ENCODE measurements at places on chromosomes 11 and 22. TPM values are rescaled to one million over a fixed set of nuclear protein-coding genes. Genes with fewer than 3 reads are reported as not detected.

The MS4A15 gene
- total RNA-seq, result not detected

The CLCF1 gene
- total RNA-seq, result 44.6 TPM

The FOLH1 gene
- not detected for total RNA-seq

The GSTT2 gene
- not detected for total RNA-seq

The ARHGAP8 gene
- total RNA-seq, result 0.37 TPM

The ZDHHC8 gene
- 91.5 TPM for total RNA-seq

The FOLR3 gene
- not detected for total RNA-seq

The RHOG gene
- 96.6 TPM for total RNA-seq

GRCh38 chr11:117754030-117754429, 43.0 kb downstream of the DSCAML1 start:
- no peaks in the 10 kb centered on the region for H3K4me1 ChIP-seq
- H3K27me3 ChIP-seq, result peaks cover 5% of the 10 kb centered on the region
- no peak overlapping the region for H3K4me3 ChIP-seq
- no peaks in the 10 kb centered on the region for H3K36me3 ChIP-seq
- no peak for DNase-seq

DNA sequence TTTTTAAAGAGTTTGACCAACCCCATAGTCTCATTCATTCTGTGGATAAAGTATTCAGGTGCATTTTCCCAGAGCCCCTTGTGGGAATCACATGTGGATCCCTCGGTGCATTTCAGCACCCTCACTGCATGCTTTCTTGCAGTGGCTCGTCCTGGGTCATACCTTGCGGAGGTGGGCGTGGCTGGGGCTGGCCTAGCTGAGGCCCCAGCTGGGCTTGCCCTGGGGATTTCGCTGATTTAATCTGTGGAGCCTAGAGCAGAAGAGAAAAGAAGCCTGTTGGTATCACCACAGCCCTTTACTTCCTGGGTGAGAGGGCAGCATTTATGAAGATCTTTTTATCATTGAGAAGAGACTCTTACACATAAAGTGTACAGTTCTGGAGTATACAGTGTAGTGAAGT, 53.1 kb downstream of the FBXO7 start:
- H3K27ac ChIP-seq, result no peak overlapping the region
- H3K4me3 ChIP-seq, result no peak overlapping the region
- H3K4me1 ChIP-seq, result no peaks in the 10 kb centered on the region

DNA sequence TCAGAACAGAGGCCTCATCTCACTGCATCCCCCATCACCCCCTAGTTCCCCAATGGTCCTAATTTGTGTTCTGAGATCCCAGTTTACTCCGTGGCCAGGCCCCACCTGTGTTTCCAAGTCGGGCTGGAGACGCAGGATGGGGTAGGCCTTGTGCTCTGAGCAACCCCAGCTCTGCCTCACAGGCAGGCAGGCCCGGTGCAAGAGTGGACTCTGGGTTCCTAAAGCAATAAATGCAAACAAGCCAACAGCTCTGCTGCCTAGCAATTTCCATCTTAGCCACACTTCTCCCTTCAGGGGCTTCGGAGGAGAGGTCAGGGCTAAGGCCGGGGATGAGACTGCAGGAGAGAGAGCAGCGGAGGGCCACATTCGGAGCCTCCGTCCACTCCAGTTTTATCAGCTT, 2.5 kb upstream of the EPS8L2 start:
- peaks cover 13% of the 10 kb centered on the region for H3K4me1 ChIP-seq
- no peak for DNase-seq
- H3K36me3 ChIP-seq, result no peaks in the 10 kb centered on the region

GRCh38 chr11:46733234-46733633, 14.2 kb downstream of the F2 start:
- DNase-seq, result no peak
- H3K4me3 ChIP-seq, result no peak overlapping the region
- no peaks in the 10 kb centered on the region for H3K4me1 ChIP-seq
- H3K27ac ChIP-seq, result no peak overlapping the region
- H3K27me3 ChIP-seq, result no peaks in the 10 kb centered on the region

DNA sequence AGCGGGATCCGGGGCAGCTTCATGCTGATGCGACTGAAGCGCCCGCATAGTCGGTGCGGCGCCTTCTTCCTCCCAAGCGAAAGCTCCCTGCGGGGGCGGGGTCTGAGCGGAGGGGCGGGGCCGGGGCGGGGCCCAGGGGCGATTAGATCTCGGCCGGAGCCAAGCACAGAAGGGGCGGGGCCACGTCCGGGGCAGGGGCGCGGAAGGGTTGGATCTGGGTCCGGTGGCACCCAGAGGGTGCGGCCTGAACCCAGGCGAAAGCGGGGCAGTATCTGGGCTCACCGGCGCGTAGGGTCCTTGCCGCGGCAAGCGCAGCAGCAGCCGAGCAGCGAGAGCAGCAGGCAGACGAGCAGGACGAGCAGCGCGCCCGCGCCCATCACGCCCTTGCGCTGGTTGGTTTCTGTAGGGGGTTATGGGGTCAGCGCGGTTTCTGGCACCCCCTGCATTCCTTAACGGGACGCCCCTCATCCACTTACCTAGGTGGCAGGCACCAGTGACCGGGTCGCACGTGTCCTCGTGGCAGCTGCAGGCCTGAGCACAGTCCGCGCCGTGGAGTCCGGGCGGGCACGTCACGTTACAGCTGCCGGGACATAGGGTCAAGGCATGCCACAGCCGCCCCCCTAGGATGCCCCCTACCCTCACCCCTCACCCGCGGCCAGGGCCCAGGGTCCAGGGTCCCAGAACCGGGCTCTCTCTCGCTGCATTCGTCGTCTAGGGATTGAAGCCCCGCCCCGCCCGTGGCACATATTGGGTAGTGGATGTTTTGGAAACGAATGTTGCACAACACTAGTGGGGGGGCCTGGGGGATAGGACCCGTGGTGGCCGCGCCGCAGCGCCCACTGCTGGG, 8.1 kb downstream of the SCARF2 start:
- peak; percentile 88 for DNase-seq
- peaks cover 11% of the 10 kb centered on the region for H3K27me3 ChIP-seq
- peaks cover 38% of the 10 kb centered on the region for H3K4me1 ChIP-seq
- no peak overlapping the region for H3K27ac ChIP-seq
- H3K4me3 ChIP-seq, result peak overlapping the region; percentile 68

GRCh38 chr22:44782363-44782963, 30.1 kb downstream of the ARHGAP8 start:
- no peaks in the 10 kb centered on the region for H3K36me3 ChIP-seq
- H3K4me3 ChIP-seq, result no peak overlapping the region
- no peaks in the 10 kb centered on the region for H3K4me1 ChIP-seq
- DNase-seq, result no peak
- H3K27ac ChIP-seq, result no peak overlapping the region

- no peak for DNase-seq
- H3K4me3 ChIP-seq, result no peak overlapping the region
- H3K4me1 ChIP-seq, result no peaks in the 10 kb centered on the region
- no peaks in the 10 kb centered on the region for H3K27me3 ChIP-seq
Measured at GRCh38 chr11:126132319-126132718, 69.7 kb upstream of the CDON start.

- no peak overlapping the region for H3K27ac ChIP-seq
- no peak for DNase-seq
- no peak overlapping the region for H3K4me3 ChIP-seq
- H3K4me1 ChIP-seq, result no peaks in the 10 kb centered on the region
- no peaks in the 10 kb centered on the region for H3K27me3 ChIP-seq
Measured at GRCh38 chr22:49446759-49447710, 380.6 kb downstream of the BRD1 start.

DNA sequence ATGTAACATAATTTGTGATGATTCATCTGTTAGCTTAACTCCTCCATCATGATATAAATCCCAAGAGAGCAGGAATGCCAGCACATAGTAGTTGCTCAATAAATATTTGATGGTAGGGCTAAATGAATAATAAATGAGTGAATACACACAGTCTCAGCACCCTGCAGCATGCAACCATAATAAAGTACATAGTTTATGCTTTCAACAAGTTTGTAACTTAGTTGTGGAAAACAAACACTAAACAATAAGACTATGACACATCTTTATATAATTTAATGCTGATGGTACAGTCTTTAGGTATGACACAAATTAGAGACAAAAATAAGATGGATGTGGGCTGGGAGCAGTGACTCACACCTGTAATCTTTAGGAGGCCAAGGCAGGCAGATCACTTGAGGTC, 3.8 kb downstream of the ALKBH8 start:
- peaks cover 28% of the 10 kb centered on the region for H3K36me3 ChIP-seq
- no peaks in the 10 kb centered on the region for H3K27me3 ChIP-seq
- H3K4me3 ChIP-seq, result no peak overlapping the region
- H3K27ac ChIP-seq, result no peak overlapping the region
- no peak for DNase-seq

- H3K27me3 ChIP-seq, result no peaks in the 10 kb centered on the region
- H3K4me3 ChIP-seq, result no peak overlapping the region
- H3K4me1 ChIP-seq, result no peaks in the 10 kb centered on the region
- no peak overlapping the region for H3K27ac ChIP-seq
- no peaks in the 10 kb centered on the region for H3K36me3 ChIP-seq
- no peak for DNase-seq
Measured at GRCh38 chr22:33337524-33337923, 279.3 kb upstream of the SYN3 start.

DNA sequence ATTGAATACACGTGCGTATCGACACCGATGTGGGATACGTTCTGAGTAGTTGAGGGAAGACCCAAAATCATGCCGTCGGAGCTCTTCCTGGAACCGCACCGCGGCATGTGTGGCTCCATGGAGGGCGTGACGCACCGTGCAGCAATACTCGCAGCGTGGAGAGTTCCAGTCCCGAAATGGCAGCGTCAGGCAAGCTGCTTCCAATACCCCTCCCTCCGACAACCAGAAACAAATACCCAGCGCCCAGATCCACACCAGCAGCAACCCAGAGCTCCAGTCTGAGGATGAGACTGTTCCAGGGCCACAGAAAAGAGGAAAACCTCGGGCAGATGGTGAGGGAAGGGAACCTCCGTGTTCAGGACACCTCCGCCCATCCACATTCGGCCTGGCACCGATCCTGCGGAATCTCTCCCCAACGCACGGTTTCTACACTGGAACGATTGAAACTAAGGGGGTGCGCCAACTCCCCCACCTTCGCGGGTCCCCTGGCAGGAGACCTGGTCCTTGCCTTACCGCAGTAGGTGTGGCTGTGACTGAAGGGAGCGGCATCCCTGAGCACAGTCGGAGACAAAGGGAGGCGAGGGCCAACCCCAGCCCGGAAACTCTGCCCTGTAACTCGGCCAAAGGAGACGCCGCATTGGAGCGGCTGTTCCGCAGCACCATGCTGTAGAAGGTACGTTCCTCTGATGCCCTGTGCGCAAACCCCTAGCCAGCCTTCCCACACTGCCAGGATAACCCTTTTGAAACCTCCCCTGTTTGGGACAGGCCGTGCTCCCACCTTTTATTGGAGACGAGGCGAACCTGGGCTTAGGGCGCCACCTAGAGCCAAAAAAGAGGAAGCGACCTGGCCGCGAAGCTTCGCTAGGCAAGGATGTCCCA, 28.2 kb downstream of the DBX1 start:
- no peaks in the 10 kb centered on the region for H3K36me3 ChIP-seq
- H3K27me3 ChIP-seq, result peaks cover 3% of the 10 kb centered on the region
- H3K4me1 ChIP-seq, result peaks cover 10% of the 10 kb centered on the region
- DNase-seq, result peak; percentile 58
- peak overlapping the region; percentile 56 for H3K4me3 ChIP-seq

DNA sequence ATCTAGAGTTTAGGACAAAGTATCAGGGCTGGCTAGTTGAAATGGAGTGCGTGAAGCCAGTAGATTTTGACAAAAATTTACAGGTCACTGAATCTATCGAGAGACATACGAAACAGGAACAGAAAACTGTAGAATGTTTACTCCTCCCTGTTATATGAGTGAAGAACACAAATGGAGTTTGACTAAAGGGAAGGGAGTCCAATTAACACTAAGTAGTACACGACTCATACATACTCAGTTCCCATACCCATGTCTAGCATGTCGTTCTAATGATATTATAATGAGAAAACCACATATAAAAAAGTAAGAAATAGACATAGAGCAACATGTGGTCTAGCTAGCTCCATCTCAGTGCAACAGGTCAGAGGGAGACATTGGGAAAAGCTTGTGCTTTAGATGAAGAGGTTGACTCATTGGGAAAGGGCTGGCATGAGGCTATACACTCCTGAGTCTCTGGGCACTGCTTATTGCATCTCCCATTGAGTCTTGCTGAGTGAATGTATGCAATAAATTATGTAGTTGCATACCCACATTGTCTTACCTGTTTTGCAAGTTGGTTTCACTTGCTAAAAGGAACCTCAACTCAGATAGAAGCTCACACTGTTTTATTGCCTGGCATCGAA, 43.5 kb downstream of the CD44 start:
- H3K36me3 ChIP-seq, result peaks cover 42% of the 10 kb centered on the region
- H3K4me3 ChIP-seq, result peak overlapping the region; percentile 6
- H3K27ac ChIP-seq, result peak overlapping the region; percentile 80
- no peaks in the 10 kb centered on the region for H3K27me3 ChIP-seq
- DNase-seq, result peak; percentile 67

DNA sequence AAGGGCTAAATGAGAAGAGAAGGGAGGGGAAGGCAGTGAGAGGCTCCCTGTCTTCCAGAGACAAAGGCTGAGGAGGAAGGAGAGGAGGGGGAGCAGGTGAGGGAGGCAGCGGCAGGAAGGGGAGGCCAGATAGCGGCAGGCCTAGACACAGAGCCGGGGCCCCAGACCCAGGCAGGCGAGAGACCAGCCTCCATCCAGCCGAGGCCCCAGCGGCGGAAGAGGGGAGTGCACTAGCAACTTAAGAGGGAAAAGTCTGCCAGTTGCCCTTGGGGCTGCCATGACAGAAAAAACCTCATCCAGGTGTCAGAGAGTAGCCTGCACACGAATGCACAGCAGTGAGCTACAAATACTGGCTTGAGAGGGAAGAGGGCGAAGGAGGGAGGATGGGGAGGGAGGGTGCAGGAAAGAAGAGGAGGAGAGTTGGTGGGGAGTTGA, 46.7 kb downstream of the IGLL1 start:
- H3K4me1 ChIP-seq, result no peaks in the 10 kb centered on the region
- no peak for DNase-seq
- H3K27me3 ChIP-seq, result peaks cover 2% of the 10 kb centered on the region

DNA sequence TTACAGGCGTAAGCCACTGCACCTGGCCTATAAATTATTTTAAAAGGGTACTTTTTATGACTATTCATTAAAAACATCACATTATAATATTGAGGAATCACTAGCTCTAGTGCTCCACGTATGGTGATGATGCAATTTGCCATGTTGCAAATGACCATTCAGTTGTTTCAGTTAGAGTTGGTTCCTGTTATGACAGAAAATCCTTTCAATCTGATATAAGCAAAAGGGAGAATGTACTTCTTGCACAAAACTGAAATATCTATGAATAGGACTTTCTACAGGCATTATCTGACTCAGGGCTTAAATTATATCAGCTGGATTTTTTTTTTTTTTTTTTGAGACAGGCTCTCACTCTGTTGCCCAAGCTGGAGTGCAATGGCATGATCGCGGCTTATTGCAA, 45.6 kb upstream of the RRM1 start:
- no peak overlapping the region for H3K4me3 ChIP-seq
- DNase-seq, result no peak
- H3K4me1 ChIP-seq, result no peaks in the 10 kb centered on the region
- H3K27ac ChIP-seq, result no peak overlapping the region
- no peaks in the 10 kb centered on the region for H3K27me3 ChIP-seq
